ENCODE measurements at places on chromosomes 16 and 17.

DNA sequence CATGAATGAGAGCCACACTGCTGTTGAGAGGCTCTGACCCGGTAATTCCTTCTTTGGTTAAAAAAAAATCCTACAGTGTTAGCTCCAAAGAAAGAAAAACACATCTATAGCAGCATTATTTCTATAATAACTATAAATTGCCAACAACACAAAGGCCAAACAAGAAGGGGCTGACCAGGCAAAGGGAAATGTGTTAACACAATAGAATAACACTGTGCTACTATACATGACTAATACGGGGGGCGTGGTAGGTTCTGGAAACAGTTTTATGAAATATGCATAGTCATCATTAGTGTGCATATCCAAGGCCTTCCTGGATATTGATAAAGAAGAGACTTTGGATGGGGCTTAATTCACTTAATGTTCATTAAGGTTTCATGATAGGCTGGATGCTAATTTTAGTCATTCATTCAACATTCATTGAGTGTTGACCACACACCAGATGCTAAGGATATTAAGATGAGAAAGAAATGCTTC lies 50.0 kb upstream of the CCL1 start:
- no peak for DNase-seq

DNA sequence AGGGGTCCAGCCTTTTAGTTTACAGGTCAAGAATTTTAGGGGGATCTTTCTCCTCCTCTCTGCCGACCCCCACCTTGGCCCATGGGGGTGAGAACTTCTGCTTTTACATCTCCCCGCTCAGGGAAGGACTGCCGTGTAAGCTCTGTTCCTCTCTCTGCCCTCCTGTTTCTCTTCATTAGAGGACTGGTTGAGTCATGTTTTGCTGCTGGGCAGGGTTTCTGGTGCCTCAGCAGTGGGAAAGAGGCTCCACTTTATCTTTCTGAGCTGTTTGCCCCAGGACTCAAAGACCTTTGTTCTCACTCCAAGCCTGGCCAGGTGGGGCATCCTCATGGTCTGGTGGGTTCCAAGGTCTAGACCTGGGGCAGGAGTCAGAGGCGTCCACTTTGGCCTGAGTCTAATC lies 93.0 kb downstream of the UTP18 start:
- DNase-seq: no peak

GRCh38 chr16:47064775-47065174 lies 79.0 kb downstream of the NETO2 start:
- no peak for DNase-seq

DNA sequence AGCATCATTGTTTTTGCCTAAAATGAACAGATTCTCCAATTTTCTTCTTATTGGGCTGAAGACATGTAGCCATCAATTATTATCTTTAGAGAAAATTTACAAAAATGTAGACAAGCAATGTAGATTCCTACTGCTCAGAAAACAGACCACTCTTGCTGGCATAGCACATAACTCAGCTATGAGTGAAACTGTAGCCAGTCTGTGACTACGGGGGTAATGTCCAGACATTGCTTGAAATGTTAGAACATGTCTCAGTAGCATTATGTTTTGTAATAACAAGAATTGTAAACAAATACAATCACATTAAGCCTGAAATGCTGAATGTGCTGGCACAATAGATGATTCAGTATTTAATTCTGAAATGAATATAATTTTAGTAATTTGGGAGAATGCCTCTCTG lies 265.7 kb upstream of the KCNJ16 start:
- no peak for DNase-seq

DNA sequence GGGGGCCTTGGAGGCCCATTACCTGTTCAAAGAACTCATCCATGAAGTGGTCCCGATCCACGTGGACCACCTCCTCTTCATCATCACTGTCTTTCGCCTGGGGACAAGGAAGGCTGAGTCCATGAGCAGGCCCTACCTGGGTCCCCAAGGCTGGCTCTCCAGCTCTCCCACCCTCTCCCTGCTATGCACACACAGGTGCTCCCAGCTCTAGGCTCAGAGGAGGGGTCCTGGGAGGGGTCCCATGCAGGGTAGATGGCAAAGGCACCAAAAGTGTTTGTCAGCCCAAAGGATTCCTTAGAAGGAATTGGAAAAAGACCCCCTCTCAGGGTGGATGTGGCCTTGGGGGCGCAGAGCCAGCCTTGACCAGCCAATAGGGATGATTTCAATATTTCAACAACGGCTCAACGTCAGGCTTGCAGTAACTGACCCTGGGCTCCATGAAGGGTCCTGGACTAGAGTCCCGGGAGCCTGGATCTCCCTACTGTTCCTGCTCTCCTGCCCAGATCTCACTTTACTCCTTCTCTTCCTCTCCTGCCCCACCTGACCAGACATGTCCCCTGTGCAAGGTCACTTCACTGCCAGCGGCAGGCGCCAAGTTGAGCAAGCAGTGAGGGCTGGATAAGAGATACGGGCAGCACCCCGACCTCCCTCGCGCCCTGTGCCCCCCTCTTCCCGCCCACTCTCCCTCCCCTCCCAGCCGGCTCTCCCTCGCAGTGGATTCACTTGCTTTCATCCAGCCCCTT lies 8.8 kb downstream of the STX1B start:
- no peak for DNase-seq

- no peak for DNase-seq
These were observed 3.0 kb downstream of the ARHGDIA start for GRCh38 chr17:81867991-81868673.

DNA sequence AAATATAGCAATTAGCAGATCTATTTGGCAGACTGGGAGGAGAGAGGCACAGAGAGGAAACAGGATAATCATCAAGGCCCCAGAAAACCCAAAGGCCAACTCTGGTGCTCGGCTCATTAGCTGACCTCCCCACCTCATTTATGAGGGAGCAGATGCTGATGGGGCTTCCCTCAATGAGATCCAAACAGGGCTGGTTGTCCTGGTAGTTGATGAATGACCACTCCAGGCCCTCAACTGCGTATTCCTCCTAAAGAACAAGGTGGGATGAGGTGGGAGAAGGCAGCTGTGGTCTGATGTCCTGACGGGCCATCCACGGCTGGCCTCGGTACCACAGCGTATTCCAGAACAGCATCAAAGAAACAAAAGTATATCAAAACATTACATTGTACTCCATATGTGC lies 20.8 kb downstream of the ZNHIT3 start:
- no peak for DNase-seq

DNA sequence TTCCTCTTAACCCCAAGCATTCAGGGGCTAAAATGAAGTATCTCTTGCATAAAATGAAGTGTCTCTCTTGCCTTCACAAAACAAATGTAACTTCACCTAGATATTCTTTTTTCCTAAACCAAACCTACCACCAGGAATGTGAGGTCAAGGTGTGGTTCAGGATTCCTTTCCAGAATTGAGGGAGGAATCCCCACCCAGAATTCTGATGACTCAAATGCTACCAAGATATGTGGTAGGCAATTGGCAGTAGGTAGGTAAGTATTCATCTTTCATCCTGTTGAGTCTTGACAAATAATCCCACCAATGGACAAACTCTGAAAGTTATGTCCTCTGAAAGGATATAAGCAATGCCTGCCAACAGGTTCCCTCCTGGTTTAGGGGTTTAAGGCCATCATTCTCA lies 26.2 kb downstream of the TRIM16 start:
- no peak for DNase-seq

GRCh38 chr16:80459331-80459777 lies 81.4 kb upstream of the DYNLRB2 start:
- no peak for DNase-seq

DNA sequence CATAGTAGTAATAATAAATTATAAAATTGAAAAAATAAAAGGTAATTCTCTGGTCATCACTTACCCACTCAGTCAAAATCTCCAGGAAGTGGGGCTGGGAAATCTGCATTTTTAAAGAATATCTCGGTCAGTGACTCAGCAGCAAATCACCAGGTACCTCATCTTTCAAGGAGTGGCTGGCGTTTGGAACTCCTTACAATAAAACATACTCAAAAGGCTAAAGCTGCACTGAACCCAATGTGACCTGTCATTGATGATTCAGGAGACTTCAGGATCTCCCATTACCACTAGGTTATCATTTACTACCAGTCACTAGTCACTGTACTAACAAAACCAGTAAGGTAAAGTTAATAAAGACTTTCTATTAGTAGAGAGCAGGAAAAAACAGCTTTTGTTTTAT lies 21.5 kb upstream of the RFFL start:
- DNase-seq: no peak

DNA sequence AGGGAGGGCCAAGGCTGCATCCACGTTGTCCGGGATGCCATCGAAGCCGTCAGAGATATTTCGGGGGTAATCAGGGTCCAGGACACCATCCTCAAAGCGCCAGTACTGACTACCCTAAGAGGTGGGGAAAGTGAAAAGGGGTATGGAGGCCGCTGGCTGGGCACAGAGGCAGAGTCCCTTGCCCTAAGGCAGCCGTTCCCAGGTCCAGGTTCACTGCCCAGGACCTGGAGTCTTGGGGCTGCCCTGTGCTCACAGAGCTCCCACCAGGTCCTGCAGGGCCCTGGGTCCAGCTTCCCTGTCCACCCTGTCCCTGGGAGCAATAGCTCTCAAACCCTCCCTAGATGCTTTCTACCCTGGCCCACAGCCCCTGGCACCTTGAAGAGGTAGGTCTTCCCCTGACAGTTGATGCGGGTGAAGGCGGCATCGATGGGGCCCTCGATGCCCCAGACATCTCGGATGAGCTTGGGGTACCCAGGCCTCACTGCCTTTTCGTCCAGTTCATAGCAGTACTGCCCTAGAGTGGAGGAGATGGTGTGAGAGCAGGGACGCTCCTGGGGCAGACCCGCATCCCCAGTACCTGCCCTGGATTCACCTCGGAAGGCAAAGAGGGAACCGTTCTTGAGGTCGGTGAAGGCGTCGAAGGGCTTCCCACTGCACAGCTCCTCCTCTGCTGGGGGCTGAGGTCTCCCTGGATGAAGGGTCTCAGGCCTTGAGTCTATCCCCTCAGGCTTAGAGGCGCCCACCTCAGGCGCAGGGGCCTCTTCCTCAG lies 1.0 kb downstream of the VTN start:
- no peak for DNase-seq

DNA sequence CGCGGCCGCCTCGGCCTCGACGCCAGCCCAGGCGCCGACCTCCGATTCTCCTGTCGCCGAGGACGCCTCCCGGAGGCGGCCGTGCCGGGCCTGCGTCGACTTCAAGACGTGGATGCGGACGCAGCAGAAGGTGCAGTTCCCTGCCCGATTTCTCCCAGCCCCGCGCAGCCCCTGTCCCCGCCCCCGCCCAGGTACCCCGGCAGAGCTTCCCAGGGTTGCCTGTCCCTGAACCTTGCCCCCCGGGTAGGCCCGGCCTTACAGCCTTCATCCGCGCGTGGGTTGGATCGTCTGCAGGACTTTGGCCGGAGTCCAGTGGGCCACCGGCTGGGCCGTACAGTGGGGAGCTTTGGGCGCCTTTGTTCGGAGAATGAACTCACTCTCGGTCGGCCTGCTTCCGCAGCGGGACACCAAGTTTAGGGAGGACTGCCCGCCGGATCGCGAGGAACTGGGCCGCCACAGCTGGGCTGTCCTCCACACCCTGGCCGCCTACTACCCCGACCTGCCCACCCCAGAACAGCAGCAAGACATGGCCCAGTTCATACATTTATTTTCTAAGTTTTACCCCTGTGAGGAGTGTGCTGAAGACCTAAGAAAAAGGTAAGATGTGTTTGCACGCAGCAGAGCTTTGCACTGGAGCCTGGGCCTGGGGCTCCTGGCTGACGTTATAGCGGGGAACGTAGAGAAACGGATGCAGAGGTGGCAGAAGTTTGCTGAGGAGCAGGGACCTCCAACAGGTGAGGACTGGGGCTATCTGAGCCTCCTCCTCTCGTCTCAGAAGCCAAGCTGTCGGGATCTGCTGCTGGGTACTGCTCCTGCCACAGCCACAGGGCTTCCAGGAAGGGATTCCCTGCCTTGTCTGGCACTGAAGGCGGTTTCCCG lies 593 bp downstream of the GFER start:
- no peak for DNase-seq

GRCh38 chr16:81360135-81360534 lies 45.4 kb downstream of the GAN start:
- DNase-seq: no peak

GRCh38 chr17:28365487-28365886 lies 488 bp upstream of the SEBOX start:
- DNase-seq: no peak

DNA sequence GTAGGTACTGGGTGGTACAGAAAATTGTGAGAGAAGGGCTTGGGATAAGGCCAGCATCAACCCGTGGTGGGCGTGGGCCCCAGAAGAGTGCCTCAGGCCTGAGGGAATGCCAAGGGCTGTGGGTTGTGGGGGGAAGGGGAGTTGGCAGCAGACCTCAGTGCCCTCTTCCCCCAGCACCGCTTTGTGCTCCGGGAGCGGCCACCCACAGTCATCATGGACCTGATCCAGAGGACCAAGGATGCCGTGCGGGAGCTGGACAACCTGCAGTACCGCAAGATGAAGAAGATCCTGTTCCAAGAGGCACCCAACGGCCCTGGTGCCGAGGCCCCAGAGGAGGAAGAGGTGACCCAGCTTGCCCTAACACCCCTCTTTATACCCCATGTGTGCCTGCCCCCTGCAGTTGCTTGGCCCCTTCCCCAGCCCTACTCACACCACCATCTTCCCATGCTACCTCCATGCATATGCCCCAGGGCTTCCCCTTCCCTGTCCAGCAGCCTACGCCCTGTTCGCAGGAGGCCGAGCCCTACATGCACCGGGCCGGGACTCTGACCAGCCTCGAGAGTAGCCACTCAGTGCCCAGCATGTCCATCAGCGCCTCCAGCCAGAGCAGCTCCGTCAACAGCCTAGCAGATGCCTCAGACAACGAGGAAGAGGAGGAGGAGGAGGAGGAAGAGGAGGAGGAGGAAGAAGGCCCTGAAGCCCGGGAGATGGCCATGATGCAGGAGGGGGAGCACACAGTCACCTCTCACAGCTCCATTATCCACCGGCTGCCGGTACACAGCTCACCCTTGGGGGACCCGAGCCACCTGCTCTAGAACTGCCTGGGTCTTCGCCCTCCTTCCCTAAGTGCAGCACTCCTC lies 9.1 kb downstream of the TAOK2 start:
- DNase-seq: no peak

- no peak for DNase-seq
These were observed 2.9 kb downstream of the ABCC1 start for GRCh38 chr16:15952265-15952711.

DNA sequence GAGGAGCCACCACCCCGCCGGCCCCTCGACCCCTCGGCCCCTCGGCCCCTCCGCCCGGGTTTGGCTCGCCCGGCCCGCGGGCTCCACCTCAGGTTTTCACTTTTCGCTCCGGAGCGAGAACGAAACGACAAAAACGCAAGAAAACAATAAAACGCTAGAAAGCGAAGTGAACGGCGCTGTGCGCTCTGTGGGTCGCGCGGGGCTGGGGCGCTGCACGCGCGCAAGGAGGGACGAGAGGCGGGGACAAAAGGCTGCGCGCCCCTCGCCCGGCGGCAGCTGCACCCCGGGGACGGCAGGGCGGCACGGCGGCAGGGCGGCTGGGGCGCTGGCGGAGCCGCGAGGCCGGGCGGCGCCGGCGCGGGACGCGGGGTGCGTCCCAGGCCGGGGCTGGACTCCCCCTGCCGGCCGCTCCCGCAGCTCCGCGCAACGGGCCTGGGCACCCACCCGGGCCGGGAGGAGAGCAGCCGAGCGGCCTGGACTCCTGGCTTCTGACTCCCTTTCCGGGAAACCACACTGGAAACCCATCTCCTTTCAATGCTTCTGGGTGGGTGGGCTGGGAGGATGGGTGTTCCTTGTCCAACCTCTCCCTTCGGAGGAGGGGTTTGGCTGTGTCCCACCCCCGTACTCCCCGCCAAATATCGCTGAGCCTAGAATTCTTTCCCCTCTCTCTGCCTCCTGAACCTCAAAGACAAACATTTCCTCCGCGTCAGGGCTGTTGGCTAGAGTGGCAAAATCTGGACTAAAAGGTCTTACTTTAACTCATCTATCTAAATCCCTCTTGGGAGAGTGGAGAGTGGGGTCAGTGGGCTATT lies 9.9 kb downstream of the TBX2 start:
- peak; percentile 10 for DNase-seq

Measured in activated CD4-positive, alpha-beta T cell treated with anti-CD3 and anti-CD28 coated beads for 1 hour (primary cell).